ENCODE measurements at places on chromosomes 7 and 10.

- no peak for DNase-seq
Observed at GRCh38 chr7:12069757-12070156, 141.3 kb upstream of the TMEM106B start.

GRCh38 chr7:43926798-43927123 is 525 bp downstream of the UBE2D4 start:
- no peak for DNase-seq

- no peak for DNase-seq
Observed at GRCh38 chr7:102966465-102966864, 53.7 kb downstream of the LRRC17 start.

GRCh38 chr10:51312817-51313216 is 238.5 kb downstream of the PRKG1 start:
- DNase-seq: no peak

DNA sequence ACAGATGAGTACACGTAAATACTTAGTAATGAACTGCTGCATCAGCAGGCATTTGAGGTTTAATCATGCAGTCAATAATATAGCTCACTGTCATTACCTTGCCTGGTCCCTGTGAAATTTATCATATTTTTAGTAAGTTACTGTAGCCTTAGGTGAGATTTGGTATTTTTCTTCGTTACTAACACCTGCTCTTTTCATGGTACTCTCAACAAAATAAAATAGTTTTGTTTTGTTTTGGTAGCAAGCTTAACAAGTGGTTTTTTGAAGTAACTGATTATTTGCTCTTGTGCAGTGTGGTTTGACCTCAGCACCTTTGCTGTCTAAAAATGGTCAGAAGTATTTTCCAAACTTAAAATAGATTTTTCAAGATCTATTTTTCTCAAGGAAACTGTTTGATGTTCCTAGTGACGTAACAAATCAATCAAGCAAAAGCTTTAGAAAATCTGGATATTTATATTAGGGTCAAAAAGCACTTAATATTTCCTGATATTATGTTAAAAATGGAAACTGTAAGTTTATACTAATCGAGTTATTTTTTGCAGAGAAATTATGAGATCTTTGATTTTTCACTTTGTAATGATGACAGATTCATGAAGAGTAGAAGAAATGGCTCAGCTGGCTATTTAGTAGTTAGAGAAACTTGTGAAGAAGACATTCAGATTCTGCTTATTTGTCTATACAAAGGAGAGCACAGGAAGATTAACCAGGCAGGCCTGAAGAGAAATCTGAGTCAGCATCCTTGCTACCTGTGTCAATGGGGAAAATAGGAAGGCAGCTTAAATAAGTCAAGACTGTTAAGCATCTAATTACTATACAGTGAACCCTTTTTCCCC is 21.0 kb upstream of the RPA3 start:
- DNase-seq: no peak
